LHCN-M2 (cell line): ENCODE measurements at places on chromosomes 3 and 15.

DNA sequence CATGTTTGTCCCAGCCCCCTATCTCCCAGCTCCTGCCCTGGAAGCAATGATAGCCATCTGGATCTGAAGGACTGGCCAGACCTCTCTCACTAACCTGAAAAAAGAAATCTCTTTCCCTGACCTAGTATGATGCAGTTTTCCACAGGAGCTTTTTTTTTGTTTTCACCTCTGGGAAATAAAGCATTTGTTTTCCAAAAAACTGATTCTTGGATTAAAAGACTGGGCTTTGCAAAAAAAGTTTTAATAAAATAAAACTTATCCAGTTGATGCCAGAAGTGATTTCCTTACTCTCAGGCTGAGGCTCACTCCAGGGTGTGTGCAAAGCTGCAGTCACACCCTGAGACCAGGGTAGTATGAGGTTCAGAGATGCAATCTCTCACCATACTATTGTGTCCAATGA, 104.0 kb downstream of the RYK start:
- no peak for DNase-seq

- peak; percentile 1 for DNase-seq
Observed at GRCh38 chr15:80404057-80404760, at the start of gene ARNT2. ARNT2 (plus strand) TSS chr15:80404382; CDS start chr15:80404516, 134 bp downstream.

DNA sequence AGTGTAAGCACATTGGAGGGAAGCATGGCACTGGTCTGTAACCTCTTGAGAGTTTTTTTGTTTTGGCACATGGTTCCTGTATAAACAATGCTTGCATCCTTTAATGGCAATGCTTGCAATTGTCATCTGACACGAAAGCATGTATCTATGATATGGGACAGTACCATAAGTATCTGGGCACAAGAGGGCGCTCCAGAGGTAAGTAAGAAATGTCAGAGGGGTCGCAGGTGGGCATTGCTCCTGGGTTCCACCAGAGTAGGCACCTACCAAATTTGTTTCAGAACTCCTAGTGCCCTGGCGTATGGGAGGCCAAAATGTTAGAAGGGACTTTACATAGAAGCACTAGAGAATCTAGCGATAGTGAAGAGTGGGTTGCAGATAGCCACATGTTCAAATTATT, 58.7 kb upstream of the BCHE start:
- no peak for DNase-seq

GRCh38 chr3:107973961-107974360, 116.9 kb downstream of the CD47 start:
- no peak for DNase-seq

GRCh38 chr15:83046558-83047127, 20.4 kb downstream of the BTBD1 start:
- DNase-seq, result peak; percentile 71

DNA sequence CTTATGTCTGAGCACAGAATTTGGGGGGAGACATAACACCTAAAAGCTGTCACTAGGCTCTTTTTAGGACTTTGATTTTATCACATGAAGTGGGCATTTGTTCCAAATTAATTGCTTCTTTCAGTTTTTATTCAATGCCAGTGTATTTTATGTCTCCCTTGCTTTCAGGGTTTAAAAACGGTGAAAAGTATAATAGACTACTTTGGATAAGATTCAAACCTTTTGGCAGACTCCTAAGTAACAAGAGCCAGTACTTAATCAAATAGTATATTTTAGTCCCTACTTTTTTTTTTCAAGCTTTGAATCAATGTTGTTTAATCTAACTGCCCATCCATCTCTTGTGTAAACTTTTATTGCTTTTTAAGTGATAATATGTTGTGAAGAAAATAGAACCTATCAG, 847.2 kb upstream of the DPPA4 start:
- no peak for DNase-seq

DNA sequence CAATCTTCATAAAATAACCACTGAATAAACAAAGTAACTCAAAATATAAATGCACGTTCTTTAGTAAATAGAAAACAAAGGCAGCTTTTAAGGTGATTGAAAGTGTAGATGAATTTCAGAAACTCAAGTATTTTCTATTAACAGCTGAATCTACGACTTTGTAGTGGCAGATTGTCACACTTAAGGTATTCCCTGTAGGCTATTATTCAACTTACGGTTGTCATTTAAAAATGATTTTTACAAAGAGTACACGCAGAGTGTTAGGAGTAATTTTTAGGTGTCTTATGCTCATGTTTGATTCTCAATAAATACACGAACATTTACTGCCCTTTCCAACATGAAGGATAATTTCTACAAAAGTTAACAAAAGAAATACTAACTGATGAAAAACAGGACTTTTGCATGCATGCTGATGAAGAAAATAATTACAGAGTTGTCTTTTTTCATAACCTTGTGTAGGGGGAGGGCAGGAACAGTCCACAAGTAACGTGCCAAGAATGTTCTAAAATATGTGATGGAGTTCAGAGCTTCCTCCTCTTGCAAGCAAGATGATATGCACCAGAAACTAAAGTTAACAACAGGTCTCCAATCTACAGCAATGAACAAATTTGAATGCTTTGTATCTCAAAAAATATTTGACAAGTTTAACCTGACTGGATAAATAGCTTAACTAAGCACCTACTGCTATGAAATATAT, 16.7 kb downstream of the DCBLD2 start:
- peak; percentile 56 for DNase-seq

- no peak for DNase-seq
Observed at GRCh38 chr3:197050511-197050910, 20.9 kb upstream of the MELTF start.

- DNase-seq, result no peak
Observed at GRCh38 chr15:95146481-95146880, 915.1 kb downstream of the MCTP2 start.

DNA sequence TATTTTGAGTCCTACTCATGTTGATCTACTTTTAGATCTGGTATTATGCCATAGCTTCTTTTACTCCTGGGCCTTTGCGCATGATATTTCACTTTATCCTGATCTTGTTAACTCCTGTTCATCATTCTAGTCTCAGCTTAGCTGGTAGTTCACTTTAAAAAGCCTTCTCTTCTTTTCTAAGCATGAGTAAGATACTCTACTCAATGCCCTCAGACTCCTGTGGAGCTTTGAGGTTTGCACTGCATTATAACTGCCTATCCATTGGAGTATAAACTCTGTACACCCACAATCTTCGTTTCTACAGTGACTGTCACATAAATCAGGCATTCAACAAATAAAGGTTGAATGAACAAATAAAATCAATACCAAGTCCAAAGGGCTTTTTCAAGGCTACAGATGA, 357.9 kb upstream of the KCNH8 start:
- DNase-seq, result no peak

DNA sequence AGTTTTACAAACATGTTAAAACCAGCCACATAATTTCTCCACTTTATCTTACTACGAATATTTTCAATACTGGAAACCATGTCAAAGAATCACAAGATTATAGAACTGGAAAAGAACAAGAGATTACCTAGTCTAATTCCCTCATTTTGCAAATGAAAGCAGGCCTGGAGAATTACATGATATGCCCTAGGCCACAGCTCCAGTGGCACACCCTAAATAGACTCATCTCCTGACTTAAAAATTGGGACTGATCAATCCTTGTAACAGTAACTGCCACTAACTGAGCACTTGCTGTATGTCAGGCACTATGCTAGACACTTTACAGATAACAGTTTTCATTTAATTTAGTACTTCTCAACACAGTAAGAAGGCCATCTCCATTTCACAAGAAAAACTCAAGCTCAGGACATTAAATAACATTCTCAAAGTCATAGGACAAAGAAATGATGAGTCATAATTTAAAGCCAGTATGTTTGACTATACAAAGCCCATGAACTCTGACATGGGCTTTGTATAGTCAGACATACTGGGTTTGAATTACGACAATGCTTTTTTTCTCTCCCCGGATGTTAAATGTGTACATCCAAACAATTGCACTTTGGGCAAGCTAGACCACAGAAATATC, 9.4 kb downstream of the IGSF11 start:
- no peak for DNase-seq

GRCh38 chr3:144375088-144375487, 403.5 kb downstream of the DIPK2A start:
- DNase-seq, result no peak

- DNase-seq, result no peak
Observed at GRCh38 chr3:86244905-86245304, 746.0 kb downstream of the VGLL3 start.

GRCh38 chr3:152508705-152509104, 240.0 kb downstream of the MBNL1 start:
- no peak for DNase-seq

- no peak for DNase-seq
Observed at GRCh38 chr3:112557976-112558375, 3.8 kb downstream of the ATG3 start.

- DNase-seq, result peak; percentile 91
Observed at GRCh38 chr3:195885036-195885891, 23.1 kb downstream of the TNK2 start.

DNA sequence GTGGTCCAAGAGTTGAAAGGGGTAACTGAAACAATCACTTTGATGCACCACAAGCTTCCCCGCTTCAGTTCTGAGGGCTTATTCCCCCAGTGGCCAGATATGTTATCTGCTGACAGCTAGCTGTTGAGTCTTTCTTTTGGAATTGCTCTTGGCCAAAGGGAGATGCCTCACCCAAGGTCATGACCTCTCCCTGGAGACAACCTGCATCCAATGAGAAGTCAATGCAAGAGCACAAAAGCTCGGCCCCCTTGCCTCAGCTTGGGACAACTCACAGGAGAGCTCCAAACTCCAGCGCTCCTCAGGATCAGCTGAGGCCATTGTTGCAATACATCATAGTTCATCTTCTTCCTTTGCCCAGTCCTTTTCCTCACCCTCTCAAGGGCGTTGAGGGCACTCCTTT, 31.0 kb upstream of the THBS1 start:
- DNase-seq, result peak; percentile 23

DNA sequence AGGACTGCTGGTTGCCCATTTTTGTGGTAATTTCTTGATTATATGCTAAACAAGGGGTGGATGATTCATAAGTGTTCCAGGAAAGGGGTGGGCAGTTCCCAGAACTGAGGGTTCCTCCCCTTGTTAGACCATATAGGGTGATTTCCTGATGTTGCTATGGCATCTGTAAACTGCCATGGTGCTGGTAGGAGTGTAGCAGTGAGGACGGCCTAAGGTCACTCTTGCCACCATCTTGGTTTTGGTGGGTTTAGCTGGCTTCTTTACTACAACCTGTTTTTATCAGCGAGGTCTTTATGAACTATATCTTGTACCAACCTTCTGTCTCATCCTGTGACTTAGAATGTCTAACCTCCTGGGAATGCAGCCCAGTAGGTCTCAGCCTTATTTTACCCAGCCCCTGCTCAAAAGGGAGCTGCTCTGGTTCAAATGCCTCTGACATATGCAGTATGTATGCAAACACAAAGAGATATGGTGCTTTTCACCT, 46.2 kb downstream of the C3orf38 start:
- peak; percentile 48 for DNase-seq

DNA sequence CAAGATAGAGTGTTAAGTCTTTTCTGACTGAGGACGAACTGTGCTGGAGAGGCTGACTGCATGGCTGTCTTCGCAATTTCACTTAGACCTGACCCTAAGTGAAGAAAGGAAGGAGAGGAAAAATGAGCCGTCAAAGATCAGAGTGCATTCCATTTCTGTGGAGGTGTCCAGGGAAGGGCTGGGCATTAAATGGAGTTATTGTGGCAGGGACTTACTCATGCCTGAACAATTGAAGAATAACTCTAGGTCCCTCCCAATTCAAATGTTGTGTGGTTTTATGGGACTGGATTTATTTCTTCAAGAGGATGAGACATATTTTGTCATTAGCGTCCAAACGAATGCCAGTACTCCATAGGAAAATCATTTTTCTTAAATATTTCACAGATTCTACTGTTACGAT, 187.3 kb upstream of the CFAP20DC start:
- peak; percentile 21 for DNase-seq

- DNase-seq, result no peak
Observed at GRCh38 chr3:5520237-5520636, 332.7 kb downstream of the EDEM1 start.

- DNase-seq, result no peak
Observed at GRCh38 chr3:31086698-31087097, 192.2 kb upstream of the GADL1 start.

DNA sequence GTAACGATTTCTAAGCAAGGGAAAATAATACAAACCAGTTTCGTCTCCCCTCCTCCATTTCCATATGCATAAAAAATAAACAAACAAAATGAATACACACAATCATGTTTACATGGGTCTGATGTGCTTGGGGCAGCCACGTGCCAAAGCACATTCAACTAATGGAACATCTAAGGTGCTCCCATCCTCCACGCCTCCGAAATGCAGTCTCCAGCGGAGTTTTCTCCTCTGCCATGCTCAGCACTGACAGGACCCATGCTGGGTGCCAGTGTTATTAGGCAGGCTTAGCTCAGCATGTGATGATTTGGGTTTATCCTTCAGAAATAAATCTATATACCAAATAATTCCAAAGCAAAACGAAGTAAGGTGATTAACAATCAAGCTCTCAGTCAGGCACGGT, 337.3 kb upstream of the ATP10A start:
- DNase-seq, result no peak

GRCh38 chr3:140954576-140954975, 12.9 kb downstream of the SLC25A36 start:
- no peak for DNase-seq
